Right ventricle myocardium inferior (tissue), 1 donor: ENCODE measurements at places on chromosomes 11 and 22. TPM values are rescaled to one million over a fixed set of nuclear protein-coding genes. Genes with fewer than 3 reads are reported as not detected.

DNA sequence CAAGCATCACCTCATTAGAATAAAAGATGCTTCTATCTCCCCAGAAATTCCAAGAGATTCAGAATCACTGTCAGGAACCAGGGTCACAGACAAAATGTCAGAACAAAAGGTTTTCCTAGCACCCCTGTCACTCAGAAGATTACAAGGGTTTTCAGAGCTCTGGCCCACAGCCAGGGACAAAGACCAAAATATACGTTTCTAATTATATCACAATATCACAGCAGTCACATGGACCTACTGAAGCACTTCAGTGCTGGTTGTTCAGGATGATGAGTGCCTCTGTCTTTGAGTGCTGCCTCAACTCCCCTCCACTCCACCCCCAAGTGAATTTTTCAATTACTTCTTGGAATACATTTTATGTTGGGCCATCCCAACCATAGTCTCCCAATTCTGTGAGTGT is 21.9 kb upstream of the RTL6 start:
- no peak for DNase-seq

DNA sequence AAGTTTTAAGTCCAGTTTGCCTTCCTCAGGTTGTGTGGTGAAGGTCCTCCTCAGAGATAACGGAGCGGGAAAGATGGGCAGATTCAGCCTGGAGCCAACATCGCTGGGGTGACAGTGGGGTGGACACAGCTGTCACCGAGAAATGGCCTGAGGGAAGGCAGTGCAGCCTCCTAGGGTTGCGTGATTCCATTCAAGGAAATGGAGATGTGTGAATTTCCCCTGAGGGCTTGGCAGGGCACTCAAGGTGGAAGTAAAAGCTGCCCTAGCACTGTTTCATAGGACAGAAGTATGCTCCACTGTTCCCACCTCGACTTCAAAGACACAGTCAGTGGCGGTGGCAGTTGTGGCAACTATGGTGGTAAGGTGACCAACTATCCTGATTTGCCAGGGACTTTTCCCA is 15.4 kb upstream of the CAT start:
- DNase-seq, result no peak

GRCh38 chr11:58968251-58968711 is 29.0 kb downstream of the GLYATL1 start:
- no peak for DNase-seq

DNA sequence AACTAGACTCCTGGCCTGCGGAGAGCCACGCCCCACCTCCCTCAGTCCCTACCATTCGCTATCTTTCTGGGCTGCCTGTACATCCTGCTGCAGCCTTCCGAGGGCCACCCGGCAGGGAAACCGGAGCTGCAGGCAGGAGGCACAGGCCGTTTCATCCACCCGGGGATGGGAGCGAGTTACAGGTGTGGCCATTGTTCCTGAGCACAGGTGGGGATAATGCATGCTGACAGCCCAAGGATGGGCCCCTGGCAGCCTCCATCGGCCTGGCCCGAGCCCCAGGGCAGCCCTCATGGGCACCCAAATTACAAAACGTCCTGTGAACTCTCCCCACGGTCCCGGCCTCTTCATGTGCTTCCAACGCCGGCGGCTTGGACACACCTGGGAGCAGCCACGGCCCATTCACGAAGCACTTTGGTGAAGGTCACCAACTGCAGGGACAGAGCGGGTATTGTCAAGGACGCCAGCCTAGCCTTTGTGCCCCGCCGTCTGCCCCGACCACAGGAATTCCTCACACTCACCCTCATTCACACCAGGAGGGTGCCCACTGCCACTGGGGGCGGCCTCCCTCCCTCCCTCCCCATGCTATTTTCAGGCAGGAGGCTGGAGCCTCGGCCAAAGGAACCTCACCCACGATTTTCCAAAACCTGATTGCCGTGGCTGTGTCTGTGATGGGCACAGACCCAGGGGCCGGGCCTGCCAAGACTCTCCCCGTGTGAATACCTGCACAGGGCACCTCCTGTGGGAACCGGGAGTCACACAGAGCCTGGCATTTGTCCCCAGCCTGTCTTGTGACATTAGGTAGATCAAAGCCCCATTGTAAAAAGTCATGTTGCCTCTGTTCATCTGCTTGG is 42.1 kb upstream of the MYEOV start:
- peak; percentile 23 for DNase-seq

DNA sequence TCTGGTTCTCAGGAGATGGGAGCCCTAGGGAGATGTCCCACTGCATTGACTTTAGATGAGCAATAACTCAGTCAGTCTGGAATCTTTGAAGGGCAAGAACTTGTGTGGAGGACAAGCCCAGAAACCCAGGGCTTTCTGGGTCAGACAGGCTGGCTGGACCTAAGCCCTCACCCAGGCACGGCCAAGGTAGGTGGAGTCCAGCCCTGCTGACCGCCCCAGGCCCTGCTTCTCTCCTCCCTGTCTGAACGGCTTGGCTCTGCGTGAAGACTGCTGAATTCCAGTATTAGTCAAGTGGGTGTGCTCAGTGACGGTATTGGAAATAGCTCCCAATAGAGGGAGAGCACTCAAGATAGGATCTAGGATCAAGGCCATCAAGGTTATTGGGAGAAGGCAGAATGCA is 6.1 kb downstream of the CXCR5 start:
- peak; percentile 75 for DNase-seq

GRCh38 chr11:71563406-71563805 is 2.0 kb upstream of the KRTAP5-10 start:
- no peak for DNase-seq

DNA sequence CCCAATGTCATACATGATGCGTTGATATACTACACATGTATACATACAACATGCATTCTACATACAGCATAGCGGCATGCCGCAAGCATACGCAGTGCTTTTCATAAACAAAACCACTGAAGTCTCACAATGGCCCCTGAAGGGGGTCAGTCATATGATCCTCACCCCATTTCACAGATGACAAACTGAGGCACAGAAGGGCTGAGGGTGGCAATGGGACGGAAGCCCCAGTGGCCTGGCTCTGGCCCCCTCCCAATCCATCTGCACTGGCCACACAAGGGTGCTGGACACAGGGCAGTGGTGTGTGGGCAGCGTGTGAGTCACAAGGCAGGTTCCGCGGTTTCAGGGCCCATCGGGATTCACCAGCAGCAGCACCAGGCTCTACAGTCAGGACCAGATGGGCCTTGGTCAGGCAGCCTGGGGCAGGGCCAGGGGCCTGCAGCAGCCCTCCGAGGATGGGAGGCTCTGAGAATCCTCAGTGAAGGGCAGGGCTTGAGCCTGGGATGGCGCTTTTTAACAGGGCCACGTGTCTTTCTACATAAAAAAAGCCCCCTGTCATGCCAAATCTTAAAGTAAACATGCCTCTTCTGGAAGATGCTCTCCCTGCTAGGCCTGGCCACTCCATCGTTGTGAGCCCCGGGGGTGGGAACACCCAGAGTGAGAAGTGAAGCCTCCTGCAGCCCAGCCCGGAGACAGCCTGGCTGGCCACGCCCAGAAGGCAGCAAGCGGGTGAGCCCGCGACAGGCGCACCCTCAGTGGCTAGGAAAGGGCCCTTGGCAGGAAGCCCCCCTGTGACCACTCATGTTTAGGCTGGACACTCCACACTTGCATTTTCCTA is 206.5 kb downstream of the CTTN start:
- no peak for DNase-seq

DNA sequence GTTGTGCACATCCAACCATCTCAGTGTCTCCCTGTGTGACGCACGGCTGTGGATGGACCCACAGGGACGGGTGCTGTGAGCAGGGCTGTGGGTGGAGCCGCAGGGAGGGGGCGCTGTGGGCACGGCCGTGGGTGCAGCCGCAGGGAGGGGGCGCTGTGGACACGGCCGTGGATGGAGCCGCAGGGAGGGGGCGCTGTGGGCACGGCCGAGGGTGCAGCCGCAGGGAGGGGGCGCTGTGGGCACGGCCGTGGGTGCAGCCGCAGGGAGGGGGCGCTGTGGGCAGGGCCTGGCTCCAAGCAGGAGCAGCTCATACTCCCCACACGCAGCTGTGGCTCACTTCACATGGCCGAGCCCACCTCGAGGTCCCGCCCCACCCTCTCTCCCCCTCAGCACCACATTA is 6.0 kb upstream of the MAPK11 start:
- peak; percentile 85 for DNase-seq

DNA sequence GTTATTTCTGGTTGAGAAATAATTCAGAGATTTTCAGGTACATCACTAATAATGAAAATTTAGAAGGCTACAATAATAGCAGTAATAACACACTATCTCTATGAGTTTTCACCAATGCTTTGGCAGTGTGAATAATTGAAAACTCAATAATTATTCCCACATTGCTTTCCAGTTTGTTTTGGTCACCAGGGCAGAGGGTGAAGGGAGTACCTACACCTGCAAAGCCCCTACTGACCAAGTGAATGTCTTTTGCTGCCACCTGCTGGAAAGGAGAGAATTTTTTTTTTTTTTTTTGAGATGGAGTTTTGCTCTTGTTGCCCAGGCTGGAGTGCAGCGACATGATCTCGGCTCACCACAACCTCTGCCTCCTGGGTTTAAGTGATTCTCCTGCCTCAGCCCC is 3.2 kb downstream of the NELL1 start:
- no peak for DNase-seq

GRCh38 chr11:122267602-122268001 is 151.6 kb upstream of the BLID start:
- DNase-seq, result no peak

DNA sequence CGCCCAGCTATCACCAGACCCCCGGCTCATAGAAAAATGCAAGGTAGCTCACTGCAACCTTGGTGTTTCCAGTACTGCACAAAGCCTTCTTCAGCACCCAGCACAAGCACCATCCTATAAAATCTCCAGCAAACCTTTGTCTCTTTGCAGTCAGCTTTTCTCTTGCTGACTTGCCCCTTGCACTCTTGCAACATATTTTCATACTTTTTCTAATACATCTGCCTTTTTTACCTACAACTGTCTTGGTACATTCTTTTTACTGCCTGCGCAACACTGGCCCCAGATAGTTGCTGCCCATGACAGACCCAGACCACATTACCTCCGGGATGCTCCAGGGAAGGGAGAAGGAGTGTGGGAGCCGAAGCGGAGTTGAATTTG is 142.4 kb downstream of the MPPED1 start:
- DNase-seq, result no peak

- peak; percentile 58 for DNase-seq
These were observed 12.8 kb downstream of the BCL9L start for GRCh38 chr11:118912742-118913410.

DNA sequence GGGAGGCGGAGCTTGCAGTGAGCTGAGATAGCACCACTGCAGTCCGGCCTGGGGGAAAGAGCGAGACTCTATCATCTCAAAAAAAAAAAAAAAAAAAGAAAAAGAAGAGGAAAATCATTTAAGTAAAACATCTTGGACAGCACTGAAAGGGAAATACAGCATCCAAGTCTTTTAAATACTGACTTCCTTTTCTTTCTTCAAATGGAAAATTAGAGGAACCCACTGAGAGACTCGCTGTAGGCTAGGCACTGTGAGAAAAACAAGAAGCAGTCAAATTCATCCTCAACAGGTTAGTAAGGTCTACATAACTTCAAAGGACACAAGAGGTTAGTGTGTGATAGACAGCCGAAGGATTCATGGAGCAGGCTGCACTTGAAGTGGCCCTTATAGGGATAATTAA is 243.7 kb downstream of the BLID start:
- DNase-seq, result no peak

GRCh38 chr11:29364006-29364405 is 652.8 kb downstream of the KCNA4 start:
- DNase-seq, result no peak

DNA sequence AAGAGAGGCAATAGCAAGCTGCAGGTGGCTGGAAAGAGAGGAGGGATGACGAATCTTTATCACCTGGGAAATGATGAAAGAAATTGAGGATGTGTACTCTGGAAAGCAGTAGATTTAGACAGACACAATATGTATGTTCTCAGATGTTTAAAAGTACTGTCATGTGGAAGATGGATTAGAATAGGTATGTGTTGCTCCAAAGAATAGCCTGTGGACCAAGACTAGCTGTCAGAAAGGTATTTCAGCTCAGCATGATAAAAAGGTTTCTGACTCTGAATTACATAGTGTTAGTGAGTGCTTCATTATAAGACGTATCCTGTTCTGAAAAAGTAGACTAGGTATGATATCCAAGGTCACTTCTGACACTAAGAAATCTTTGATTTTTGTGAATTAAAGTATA is 322.4 kb downstream of the CNTN5 start:
- DNase-seq, result no peak

GRCh38 chr11:28140689-28141455 is 32.7 kb downstream of the METTL15 start:
- no peak for DNase-seq

- DNase-seq, result no peak
These were observed 15.7 kb upstream of the RASL10A start for GRCh38 chr22:29331213-29331612.

DNA sequence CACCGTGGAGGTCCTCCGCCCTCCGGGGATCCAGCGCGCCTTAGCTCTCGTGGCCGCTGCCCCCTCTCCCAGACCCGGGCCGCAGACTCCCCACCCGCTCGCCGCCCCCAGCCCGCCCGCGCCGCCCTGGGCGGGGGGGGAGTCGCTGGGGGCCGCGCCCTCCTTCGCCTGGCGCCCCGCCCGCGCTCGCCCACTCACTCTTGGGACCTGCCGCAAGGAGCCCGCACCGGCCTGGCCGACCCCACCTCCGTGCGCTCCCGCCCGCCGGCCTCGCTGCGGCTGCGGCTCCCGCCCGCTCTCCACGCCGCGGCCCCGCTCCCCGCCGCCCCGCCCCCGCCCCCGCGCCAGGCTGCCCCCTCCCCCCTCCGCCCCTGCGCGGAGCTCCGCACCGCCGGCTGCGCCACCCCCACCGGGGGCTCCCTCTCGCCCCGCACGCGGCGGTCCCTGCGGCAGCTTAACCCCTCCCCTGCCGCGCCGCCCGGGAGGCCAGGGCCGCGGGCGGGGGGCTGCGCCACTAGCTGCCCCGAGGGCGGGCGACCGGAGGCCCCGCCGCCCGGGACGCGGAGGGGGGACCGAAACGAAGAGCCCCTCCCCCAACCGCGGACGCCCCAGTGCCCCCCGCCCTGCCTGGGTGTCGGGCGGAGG is 724 bp upstream of the RASGRP2 start:
- peak; percentile 67 for DNase-seq

GRCh38 chr11:71431271-71431670 is 16.9 kb downstream of the DHCR7 start:
- no peak for DNase-seq

- no peak for DNase-seq
These were observed 30.0 kb upstream of the MUC5AC start for GRCh38 chr11:1127664-1128162.

MPPED2 gene
- total RNA-seq, result 9.7 TPM

CD82 gene
- 47.7 TPM for total RNA-seq

HPX gene
- total RNA-seq, result not detected

FOXR1 gene
- total RNA-seq, result not detected

CEND1 gene
- total RNA-seq, result not detected

RTN4RL2 gene
- 1.6 TPM for total RNA-seq

OR2AG1 gene
- not detected for total RNA-seq

ZBTB3 gene
- 11.5 TPM for total RNA-seq

SLN gene
- total RNA-seq, result 23.2 TPM

EMID1 gene
- total RNA-seq, result 0.43 TPM

ELMOD1 gene
- 0.41 TPM for total RNA-seq
